NCI-H1105 (cell line): ENCODE measurements at places on chromosomes 3 and 15.

DNA sequence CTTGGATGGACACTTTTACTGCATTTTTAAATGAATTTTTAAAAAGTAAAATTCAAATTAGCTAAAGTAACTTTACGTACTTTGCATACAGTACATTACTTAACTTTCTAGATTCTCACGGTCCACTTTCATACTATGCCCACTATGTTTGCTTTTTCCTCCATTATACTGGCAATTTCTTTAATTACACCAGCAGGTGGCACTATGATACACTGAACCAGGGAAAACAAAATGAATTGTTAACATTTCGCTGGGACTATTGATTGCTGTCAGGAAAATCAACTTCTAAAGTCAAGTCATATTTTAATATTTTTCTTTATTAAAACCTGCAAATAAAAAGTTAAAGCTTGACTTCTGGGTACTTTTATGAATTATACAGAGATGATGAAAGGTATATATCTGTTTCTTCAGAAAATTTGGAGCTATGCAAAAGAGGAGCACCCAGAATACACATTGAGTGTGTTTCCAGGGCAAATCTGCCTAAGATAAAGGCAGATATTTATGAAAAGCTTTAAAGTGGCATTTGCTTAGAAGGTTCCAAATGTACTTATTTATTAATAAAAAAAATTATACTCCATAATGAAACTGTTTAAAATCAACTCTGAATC lies 21.8 kb upstream of the POU1F1 start:
- DNase-seq, result no peak

DNA sequence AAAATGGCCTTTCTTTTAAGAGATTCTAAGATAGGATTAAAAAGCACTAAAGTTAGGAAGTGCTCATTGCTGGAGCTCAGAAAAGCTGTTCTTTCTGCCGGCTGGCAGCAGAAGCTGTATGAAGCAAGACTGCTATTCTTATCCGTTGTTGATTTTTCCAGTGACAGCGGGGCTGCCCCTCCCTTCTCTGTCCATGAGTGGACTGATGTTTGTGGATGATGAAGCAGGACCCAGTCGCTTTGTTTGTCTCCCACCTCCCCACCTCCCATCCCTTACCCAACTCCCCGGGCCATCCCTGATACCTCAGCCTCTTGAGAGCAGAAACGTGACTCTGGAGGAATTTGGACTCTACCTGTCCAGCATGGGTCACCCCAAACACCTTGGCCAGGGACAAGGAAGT lies 10.3 kb upstream of the MUSTN1 start:
- no peak for DNase-seq

DNA sequence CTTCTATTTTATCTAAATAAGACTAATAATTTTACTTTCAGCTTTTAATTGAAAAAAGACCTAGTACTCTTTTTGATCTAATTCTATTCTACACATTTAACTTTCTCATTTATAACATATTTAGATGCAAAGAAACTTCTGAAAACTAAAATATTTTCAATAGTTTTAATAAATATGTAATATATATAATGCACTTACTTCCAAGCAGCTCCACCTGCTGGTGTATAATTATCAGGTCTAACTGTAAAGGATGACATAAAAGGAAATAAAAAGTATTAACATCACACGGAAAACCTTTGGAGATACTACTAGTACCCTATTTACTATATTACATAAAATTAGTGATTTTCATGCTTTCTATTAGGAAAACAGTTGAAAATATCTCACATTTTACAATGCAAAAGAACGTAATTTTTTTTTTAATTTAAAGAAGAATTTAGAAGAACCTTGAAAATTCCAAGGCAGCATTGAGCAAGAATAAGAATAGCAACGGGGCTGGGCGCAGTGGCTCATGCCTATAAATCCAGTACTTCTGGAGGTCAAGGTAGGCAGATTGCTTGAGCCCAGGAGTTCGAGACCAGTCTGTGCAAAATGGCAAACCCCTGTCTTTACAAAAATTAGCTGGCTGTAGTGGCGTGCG lies 10.2 kb downstream of the PLSCR5 start:
- no peak for DNase-seq

- DNase-seq, result no peak
These were observed 218.3 kb downstream of the CTNNB1 start for GRCh38 chr3:41417574-41417973.

DNA sequence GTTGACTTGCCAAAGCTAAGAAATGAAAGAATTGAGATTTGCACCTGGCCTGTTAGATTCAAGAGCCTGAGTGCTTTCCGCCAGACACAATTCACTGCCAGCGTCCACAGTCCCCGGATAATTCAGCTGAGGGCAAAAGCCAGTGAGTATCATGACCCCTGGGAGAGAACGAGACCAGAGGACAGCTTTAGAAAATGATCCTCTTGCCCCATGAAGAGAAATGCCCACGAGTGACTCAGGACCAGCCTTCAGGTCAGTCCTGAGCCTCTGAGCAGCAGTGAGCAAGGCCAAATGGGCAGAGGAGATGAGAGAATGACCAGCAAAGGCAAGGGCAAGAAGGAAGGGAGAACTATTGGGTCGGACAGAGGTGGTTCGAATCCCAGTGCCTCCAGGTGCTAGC lies 273.5 kb downstream of the FAM43A start:
- no peak for DNase-seq

GRCh38 chr15:56968821-56969220 lies 50.4 kb downstream of the TCF12 start:
- no peak for DNase-seq

GRCh38 chr3:142275856-142276255 lies 50.5 kb upstream of the GK5 start:
- no peak for DNase-seq

DNA sequence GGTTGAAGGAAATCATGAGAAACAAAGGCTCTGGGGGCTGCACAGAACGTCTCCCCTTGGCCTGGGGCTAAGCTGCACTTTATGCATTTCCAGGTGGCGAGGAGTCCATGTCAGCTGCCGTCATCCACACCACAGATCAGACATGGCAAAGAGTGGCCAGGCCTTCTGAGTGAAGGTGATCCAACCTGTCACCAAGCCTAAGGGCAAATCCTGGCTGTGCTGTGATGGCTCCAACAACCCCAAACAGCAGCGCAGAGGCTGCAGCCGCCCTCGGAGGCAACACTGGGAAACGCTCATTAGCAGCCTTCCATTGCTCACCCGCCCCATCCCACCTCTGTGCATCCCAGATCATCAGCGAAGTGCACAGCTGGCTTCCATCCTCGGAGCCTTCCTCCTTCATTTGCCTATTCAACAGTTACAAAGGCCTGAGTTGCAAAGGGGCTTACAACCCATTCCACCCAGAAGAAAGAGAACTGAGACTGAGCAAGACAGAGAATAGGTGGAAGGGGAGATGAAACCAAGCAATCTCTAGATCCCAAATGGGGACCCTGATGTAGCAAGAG lies 55.7 kb downstream of the SRGAP3 start:
- no peak for DNase-seq

DNA sequence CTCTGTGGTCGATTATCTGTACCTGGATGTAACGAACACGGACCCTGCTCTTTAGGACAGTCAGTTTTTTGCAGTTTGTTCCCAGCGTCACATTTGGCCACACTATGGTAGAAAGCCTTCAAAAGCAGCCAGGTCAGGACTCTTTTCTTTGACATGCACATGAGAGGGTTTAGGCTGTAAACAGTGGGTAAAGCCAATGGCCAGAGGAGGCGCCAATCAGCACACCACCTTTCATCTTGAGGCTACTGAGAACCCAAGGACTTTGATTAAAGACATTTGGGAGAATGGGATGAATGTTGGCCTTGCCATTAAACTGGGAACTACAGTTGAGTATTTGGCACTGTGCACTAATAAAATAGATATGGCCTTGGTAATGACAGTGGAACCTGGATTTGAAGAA lies 225.9 kb downstream of the OXSM start:
- DNase-seq, result no peak

DNA sequence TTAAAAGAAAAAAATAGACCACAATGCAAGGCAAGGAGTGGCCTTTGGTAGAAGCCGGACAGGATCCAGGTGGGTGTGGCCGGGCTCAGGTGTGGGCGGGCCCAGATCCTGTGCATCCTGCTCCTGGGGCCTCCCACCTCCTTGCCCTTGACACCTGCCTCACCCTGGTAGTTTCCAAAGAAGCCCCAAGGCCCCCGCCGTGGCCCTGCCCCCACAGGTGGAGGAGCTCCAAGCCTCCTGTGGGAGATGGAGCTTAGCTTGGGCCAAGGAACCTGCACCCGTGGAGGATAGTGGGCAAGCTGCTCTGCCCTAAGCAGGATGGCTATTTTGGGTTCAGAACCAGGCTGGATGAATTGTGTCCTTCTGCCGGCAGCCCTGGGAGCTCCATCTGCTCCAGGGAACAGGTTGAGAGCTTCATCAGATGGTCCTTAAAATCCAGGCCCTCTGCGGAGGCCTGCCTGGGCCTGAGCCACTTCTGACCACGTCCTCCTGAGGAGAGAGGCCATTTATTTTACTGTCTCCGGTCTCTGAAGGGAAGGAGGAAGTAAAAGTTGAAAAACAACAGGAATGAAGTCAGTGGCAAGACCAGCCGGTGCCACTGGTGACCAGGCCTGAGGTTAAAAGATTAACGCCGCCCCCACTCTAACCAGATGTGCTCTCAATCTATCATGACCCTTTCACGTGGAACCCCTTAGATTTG lies 53.9 kb upstream of the KLF13 start:
- DNase-seq, result no peak

GRCh38 chr3:146888176-146888575 lies 283.0 kb upstream of the PLSCR5 start:
- DNase-seq, result no peak
